T-helper 2 cell (primary cell): ENCODE measurements at places on chromosomes 3 and 15.

GRCh38 chr3:112751564-112752512 lies 94.8 kb downstream of the CD200R1L start:
- no peak for DNase-seq

DNA sequence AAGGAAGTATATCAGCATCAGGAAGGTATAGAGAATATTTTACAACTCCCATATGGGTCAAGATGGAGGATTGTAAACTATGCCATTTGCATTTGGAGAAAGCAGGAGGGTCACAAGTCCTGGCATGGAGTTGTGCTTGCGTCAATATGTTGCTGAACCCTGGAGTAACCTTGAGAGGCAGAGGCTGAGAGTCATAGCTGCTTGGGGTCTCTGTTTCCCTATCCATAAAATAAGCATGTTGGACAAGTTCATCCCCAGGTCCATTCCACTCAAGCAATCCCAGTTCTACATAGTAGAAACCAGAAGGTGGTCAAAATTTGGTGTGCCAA lies 273.6 kb downstream of the MECOM start:
- no peak for DNase-seq

GRCh38 chr3:60182697-60183096 lies 1068.6 kb downstream of the FHIT start:
- no peak for DNase-seq

- no peak for DNase-seq
Measured at GRCh38 chr3:186882150-186882524, 39.6 kb downstream of the ADIPOQ start.

DNA sequence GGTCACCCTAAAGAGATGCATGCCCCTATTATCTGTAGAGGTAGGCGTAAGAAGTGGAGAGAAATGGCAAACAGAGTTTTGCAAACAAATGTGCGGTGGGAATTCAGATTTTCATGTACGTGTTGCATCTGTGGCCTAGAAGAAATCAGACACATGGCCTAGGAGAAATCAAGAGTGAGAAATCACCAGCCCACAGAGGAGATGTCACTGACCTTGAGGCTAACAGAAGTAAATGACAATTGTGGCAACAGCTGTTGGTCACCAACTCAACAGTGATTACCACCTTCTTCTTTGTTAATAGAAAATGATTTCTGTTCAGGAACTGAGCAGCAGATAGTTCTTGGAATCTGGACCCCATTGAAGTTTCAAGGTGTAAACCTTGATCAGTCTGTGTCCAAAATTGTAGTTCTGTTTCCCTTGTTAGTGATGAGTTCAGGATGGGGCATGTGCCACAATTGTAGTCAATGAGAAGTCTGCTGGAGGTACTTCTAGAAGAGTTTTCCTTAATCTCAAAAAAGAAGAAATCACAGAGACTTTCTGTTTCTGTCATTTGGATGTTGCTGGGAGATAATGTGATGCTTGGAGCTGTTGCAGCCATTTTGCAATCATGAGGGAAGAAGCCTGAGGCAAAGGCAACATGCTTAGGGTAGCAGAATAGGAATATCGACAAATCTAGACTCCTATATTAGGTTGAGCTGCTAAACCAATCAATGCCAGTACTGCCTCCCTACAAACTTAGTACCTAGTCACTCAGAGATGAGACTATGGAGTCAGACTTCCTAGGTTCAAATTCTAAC lies 34.3 kb upstream of the RFTN1 start:
- no peak for DNase-seq

DNA sequence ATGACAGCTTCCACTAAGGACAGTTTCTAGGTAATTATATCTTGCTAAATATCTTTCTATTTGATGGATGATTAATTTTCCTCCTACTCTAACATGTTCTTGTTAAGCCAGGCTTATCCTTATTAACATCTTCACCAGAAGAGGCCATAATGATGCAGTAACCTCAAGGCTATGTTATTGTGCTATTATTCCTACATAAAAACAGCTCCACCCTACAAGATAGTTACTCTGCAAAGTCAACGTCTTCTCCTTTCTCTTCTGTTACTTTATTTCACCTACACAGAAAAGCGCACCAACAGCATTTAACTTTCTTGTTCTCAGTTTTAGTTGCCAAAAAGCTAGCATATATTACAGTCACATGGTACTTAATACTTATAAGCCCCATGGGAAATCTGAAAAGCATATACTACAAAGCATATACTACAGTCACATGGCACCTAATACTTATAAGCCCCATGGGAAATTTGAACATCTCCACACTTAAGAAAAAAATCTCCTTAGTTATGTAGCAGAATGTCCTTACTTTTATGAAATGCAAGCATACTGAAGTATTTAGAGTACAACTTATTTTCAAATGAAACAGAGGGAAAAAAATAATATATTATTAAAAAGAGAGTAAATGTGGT lies 13.4 kb downstream of the ADAM10 start:
- no peak for DNase-seq

DNA sequence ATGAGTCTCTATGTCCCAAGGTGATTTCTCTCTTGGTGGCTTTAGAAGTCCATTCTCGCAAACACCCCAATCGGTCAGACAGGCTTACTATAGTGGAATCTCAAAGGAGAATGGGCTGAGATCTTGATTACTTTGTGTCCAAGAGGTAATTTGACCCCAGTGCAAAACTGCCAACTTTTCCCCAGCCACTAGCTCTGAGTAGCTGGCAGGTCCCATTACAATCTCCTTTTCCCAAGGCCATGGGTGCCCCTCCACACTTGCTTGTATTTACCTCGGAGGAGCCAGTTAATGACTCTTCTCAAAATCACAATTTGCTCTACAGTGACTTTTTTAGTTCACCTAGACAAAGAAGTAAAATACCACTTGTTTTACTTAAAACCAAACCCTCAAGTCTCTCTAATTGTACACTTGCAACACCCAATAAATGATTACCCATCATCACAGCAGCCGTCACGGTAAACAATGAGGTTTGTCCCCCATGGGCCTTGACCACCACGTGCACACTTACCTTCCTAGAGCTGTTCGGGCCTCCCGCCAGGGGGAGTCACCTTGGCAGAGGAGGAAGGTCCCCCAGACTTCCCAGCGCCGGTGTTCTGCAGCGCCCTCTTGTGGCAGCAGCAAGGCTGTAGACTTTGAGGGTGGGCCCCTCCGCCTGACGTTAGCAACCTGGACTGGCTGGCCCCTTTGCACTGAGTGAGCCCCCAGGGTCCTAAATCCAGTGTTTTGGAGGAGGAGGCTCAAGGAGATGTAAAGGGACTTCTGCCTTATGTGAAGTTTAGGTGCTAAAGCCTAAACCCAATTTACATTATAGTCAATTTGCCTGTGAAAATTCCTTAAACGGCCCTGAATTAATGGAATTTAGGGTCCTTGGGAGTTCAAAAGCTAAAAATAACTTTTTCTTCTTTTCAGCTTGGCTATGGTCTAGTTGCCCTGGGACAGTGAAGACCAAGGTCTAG lies 18.7 kb upstream of the HDAC11 start:
- DNase-seq = peak; percentile 68

GRCh38 chr3:67327582-67327981 lies 326.8 kb downstream of the SUCLG2 start:
- no peak for DNase-seq

- no peak for DNase-seq
Measured at GRCh38 chr15:25810631-25811091, 52.5 kb downstream of the ATP10A start.

DNA sequence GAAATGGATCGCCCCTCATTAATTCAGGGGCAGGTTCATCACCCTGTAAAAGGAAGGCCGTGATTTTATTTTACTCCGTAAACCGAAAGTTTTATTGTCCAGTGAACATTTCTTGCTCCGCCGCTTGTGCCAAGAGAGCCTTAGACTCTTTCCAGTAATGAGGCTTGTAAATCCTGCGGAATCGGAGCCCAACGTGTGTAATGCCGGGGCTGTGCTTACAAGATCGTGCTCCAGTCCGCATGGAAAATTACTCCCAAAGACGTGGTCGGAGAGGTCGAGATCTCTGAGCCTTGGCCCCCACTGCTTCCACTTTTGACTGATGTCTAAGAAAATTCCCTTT lies 649 bp upstream of the PLOD2 start:
- no peak for DNase-seq

DNA sequence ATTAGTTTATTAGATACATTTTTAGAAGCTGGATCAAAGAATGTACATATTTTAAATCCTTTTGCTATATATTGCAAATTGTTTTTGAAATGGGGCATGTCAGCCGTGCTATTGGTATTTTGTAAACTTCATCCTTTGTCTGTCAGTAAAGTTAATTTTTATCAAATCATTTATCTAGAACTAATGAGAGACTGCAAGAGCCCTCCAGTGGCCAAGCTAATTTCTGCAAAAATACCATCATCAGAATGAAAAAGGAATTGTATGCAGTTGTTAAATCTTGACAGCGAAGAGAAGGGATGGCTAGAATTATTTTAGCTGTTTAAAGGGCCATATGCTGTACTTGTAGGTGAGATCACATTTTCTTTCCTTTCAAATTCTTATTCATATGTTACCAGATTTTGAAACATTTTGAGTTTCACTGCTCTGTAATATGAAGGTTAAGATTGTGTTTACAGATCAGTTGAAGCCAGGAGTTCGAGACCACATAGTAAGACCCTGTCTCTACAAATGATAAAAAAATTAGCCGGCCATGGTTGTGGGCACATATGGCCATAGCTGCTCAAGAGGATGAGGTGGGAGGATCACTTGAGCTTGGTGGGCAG lies 8.1 kb upstream of the CLDN11 start:
- no peak for DNase-seq

DNA sequence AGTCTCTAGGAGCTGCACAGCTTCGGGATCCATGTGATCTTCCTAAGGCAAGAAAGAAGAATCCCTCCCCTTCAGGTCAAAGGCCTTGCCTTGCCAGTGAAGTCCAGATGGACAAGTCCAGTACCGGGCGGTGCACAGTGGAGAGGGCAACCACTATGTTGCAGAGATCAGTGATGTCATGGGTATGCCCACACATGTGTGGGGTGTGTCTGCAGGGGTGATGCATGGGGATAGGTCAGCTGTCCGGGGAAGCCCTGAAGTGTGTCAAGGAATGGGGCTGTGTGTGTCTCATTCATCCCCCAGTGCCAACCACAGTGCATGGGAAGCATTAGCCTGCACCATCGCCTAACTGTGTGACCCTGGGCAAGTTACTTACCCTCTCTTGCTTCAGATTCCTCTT lies 66.5 kb downstream of the TLE3 start:
- no peak for DNase-seq

DNA sequence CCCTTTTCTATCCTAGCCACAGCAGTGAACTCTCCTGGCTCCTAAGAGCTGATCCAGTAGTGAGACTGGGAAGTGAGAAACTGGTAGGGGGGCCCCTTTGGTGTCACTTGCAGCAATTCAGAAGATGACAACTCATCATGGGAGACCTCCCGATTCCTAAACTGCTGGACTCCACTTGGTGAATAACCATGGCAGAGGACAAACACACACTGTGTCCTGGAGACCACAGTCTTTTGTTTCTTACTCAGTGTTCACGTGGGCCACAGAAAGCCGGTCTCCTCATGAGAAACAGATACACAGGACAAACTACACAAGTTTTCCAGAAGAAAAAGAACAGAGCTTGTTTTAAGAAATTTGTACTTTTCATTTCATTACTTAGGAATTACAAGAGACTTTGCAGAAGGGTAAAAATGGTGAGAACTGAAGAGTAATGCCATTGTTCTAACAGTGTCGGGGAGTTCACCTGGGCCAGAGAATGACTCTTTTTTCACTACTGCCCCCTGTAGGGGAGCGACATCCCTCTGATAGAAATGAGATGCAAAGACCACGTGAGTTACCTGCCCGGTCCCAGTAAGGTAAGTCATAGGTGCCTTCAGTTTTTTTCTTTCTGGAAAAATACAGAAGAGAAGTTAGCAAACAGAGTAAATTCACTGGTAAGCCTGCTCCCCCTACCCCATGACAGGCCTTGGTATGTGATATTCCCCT lies 38.1 kb downstream of the ST3GAL6 start:
- no peak for DNase-seq

- no peak for DNase-seq
Measured at GRCh38 chr3:16064642-16065414, 109.7 kb upstream of the GALNT15 start.

DNA sequence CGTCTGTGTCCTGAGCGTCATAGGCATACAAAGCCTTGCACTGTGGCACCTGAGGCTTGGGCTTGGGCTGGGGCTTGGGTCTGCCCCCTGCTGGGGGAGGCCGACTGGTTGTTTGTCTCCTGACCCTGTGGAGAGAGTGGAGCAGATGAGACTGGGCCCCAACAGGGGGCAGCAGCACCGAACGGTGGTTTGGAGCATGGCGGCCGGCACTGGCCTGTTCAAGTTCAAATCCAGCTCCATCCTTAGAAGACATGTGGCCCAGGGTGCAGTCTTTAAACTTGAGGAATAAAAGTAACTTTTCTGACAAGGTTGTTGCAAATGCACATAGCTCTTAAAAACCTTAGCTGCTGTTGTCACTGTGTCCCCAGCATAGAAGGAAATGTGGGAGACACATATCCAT lies 33.3 kb downstream of the CCNB2 start:
- peak; percentile 46 for DNase-seq
